Adrenal gland (tissue), 19 donors: ENCODE measurements at places on chromosomes 3 and 15. TPM values are rescaled to one million over a fixed set of nuclear protein-coding genes. Genes with fewer than 3 reads are reported as not detected.

The UBAP1L gene
- total RNA-seq: 2.3 TPM

DNA sequence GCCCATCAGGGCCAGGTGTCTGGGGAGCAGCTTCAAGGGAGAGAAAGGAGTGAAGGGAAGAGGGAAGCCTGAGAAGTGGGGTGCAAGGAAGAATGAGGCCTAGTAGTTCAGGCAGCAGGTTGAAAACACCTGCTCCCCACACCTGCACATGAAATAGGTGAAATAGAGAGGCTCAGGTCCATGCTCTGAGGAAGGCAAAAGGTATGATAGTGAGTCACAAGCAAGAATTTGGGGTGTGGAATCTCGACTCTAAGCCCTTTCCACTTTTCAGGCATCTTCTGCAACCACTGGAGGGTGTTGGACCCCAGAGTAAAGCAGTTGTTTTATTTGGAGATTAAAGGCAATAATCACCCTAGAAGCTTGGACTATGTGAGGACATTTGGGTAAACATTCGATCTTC is 157.5 kb downstream of the CTNNB1 start:
- DNase-seq: no peak

The FBXW12 gene
- total RNA-seq: not detected

DNA sequence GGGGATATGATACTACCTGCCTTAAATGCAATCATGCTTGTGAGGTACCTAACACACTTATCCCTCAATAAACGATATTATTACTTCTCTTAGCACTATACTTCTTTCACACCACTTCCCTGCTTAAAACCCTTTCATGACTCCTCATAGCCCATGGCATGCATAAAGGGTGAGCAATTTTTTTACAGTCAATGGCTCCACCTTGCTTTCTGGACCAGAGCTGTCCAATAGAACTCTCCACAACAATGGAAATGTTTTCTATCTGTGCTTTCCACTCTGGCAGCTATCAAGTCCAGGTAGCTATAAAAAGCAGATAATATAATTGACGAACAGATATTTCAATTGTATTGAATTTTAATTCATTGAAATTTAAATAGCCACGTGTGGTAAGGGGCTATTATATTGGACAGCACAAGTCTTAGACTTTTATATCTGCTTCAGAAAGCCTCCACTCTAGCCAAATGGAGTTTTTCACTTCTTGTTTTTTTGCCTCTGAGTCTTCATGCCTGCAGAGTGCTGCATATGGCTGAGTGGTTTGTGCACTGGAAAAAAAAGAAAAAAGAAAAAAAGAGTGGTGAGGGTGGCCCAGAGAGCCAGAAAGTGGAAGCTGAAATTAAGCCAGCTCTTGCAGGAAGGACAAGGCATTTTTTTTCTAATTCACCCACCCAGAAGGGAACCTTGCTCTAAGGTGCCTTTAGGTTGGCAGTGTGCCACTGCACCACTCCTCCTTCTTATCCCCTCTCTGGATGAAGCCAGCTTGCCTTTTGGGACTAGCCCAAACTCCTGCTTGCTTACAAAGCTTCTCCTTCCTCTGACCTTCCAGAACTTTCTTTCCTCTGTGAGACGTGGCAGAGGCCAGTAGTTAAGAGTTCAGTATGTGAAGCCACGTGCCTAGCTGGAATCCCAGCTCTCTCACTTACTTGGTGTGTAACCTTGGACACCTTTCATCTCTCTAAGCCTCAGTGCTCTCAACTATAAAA is 239.0 kb upstream of the LRTM1 start:
- DNase-seq: no peak

DNA sequence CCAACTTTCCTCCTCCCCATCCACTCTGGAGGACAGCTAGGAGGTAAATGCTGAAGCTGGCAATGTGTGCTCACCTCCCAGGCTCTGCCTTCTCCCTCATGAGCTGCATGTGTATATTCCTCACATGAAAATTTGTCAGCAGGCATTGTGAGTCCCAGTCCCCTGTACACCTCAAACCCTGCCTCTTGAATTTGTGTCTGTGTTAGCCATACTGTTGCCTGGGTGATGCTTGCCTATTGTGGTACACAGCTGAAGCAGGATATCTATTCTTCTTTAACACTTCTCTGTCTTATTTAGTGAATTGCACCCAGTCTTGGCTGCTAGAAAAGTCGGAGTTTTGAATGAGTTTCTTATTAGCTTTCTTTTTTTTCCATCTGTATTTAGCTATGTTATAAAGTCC is 586.0 kb upstream of the TGFBR2 start:
- no peak for DNase-seq

The ISLR2 gene
- total RNA-seq: 1.1 TPM

The TICRR gene
- 0.61 TPM for total RNA-seq

DNA sequence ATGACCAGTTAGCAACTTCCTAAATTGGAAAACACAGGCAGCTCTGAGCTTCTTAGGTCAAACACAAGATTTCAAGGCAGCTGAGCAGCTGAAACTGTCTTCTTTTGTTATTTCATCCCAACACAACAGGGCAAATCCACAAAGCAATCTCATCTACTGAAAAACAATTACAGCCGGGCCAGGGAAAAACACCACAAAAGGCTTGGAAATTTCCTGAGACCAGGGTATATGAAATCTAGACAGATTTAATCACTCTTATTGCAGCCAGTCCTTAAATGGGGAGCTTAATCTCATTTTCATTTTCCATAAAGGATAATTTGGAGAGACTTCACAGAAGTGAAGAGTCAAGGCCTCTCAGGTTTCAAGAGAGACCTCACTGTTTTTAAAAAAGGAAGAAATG is 181.8 kb downstream of the SSR3 start:
- no peak for DNase-seq

DNA sequence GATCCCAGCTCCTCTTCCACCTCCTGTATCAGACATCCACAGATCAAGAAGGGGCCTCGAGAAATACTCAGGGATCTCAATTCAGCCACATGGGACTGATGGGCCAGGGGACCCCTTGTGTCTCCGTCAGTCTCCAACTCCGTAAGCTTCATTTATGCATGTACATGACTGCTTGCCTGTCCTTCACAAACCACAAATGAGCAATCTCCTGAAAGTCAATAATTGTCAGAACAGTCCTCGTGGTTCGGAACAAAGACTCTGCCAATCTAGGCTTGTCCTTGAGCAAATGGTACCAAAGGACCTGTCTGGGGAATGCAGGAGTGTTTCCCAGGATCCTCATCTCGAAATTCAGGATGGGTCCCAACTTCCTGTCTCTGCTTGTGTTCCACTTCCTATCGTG is 20.8 kb downstream of the SLC12A8 start:
- DNase-seq: no peak

The TTC21A gene
- total RNA-seq: 2.3 TPM

DNA sequence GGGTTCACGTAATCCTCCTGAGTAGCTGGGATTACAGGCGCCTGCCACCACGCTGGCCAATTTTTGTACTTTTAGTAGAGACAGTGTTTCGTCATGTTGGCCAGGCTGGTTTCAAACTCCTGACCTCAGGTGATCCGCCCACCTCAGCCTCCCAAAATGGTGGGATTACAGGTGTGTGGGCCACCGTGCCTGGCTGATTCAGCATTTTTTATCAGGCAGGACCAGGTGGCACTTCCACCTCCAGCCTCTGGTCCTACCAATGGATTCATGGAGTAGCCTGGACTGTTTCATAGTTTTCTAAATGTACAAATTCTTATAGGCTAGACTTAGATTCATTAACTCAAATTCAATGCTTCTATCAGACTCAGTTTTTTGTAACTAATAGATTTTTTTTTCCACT is 9.4 kb downstream of the VHL start:
- DNase-seq: no peak

GRCh38 chr3:46097691-46098241 is 70.5 kb upstream of the XCR1 start:
- no peak for DNase-seq

- DNase-seq: peak; percentile 37
These were observed 62.5 kb downstream of the CBLB start for GRCh38 chr3:105806359-105806758.

DNA sequence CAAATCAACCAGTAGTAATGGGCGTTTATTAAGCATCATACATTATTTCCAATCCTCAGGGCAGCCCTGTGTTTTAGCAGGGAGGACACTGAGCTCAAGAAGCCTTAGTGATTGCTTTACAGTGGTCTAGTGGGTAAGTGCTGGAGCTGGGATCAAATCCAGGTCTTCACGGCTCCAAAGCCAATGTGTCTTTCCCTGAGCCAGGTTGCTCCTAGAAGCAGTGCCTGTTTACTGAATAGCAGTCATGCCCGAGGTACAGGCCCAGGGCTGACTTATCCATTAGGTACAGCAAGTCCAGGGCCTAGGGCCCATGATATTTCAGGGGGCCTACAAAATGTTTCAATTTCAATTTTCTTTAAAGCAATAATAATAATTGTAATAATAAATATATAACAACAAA is 9.6 kb upstream of the SMAD6 start:
- DNase-seq: no peak

- no peak for DNase-seq
These were observed 171.2 kb downstream of the KLHL25 start for GRCh38 chr15:85623315-85624049.

The SYNPR gene
- total RNA-seq: 0.28 TPM

The CFAP91 gene
- 3.4 TPM for total RNA-seq

DNA sequence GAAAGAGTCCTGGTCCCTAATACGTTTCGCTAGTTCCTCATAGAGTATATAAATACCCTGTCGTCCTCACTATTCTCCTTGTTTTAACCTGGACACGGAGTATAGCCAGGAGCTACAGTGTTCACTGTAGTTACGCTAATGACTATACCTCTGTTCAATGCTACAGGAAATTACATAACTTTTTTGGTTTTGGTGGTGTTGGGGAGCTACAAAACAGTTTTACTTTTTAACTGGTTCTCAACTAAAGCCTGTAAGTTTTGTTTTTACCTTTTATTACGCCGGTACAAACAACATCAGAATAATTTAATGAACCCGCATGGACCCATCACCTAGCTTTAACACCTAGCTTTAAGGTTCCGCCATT is 1.5 kb downstream of the LMLN start:
- no peak for DNase-seq

The GRM7 gene
- total RNA-seq: not detected

The LSG1 gene
- 24.4 TPM for total RNA-seq

The DUOXA1 gene
- 0.11 TPM for total RNA-seq

DNA sequence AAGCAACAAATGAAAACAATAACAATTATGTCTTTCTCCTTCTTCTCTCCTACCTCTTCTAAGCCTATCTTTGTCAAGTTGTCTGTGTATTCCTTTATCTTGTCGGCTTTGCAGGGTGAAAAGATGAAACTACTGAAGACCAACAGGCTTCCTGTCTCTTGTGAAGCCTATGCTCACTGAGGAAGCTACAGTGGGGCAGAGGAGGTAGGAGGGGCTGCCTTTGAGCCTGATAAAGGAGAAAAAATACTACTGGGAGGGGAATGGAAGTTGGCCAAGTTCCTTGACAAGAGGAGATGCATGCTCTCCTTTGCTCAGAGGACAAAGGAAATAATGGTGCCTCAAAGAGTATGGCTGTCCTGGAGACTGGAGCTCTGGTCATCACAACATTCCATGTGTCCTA is 92.0 kb downstream of the IGSF11 start:
- no peak for DNase-seq

The FILIP1L gene
- total RNA-seq: 27.9 TPM

DNA sequence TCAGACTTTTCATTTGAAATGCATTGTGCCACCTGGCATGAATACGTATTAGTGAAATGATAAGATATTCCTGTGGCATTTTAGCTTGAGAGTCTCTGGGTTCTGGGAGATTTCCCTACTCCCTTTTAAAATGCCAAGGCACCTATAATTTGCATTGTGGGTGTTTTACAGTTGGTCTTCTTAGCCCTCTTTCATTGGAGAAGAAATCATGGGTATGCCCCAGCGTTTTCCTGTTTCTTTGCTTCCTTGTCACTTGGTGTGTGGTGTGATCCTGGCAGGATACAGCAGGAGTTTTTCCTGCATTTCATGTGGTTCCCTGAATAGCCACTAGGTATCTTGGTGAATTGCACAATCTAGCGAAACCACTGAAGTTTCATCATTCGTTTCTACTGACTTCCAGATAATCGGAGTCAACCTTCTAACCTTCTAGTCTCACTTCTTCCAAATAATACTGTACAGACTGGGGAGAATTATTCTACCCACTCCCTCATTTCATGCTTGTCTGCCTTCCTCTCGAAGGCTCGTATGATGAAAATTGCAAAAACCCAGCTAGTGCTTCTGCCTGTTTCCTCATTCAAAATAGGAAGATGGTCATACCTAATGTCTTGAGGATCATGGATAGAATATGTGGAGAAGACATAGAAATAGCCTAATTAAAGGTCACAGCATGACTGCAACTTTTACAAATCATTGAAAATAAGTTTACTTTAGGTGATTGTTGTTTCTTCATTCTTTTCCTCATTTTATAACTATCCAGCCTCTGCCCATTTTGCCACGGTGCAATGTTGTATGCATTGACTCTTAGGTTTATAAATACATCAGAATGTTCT is 2.6 kb downstream of the BHLHE40 start:
- peak; percentile 57 for DNase-seq

DNA sequence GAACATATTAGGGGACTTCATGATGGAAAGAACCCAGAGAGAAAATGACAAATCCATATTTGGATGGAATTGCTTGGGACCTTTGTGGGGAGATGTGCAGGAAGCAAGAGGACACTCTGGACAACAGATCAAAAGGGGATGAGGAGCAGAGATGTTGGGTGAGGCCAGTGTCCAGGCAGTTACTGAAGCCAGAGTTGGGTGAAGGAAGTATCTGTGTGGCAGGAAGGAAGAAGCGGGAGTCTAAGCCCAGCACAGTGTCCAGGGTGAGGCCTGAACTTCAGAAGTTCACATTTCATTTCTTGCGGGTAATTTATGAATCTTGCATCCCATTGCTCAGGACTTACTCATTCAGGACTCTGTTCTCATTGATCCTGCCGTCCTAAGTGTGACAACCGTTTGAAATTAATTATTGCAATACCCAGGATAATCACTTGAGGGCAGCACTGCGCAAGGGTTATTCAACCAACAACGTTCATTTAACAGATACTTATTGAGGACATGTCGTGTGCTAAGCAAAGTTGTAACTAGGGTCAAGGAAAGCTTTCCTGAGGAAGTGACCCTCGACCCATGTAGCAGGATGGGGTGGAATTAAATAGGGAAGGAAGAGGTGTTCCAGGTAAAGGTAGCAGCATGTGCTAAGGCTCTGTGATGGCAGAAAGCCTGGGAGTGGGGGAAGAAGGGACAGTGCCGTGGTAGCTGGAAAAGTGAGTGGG is 61.3 kb upstream of the CMTM8 start:
- DNase-seq: peak; percentile 40

The CLN6 gene
- 22.9 TPM for total RNA-seq

DNA sequence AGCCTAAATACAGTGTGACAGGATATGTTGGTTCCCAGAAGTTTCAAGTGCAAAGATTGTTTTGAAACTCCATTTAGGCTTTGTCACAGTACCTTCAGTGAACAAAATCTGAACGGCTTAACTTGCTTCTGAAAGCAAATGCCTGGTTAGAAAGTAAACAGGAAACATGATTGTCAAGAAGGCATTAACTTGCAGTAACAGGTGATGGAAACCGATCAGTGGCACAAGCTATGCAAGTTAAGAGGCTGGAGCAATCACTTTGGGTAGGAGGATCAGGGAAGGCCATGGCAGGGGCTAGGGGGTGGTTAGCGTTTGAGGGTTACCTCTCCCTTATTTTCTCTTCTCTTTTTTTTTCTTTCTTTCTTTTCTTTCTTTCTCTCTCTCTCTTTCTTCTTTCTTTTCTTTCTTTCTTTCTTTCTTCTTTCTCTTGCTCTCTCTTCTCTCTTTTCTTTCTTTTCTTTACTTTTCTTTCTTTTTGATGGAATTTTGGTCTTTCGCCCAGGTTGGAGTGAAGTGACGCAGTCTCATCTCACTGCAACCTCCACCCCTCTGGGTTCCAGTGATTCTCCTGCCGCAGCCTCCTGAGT is 2.4 kb downstream of the HYKK start:
- DNase-seq: no peak

The GRM2 gene
- 0.04 TPM for total RNA-seq
